Amniotic epithelial cell (primary cell): ENCODE measurements at places on chromosomes 4 and X.

DNA sequence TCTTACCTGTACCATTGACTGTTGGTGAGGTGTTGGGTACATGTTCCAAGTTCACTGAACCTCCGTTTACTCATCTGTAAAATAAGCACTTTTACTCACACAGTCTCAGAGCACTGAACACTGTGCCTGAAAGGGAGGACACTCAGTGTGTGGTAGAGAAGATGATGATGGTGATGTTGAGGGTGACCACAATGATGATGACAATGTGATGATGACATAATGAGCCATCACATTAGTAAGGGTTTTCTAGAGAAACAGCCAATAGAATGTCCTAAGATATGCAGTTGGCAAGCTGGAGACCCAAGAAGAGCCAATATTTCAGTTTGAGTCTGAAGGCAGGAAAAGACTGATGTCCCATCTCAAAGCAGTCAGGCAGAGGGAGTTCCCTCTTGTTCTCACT, 315.4 kb upstream of the IGFBP7 start:
- no peak for DNase-seq

- DNase-seq: no peak
These were observed 54.3 kb downstream of the CCDC149 start for GRCh38 chr4:24858550-24858949.

DNA sequence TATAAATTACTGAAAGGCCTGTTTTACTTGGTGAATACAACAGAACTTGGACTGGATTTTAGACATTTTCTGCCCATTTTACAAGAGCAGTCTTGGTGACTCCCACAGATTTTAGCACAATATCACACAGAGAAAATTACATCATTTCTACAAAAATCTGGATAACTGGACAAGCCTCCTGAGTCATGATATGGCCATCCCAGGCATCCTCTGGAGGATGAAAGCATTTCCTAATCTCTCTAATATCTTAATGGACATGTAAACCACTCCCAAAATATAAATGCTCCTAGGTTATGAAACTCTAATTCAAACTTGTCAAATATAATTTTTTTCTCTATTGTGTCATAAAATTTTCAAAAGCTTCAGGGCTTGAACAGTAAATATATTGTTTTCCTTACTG, 1170.8 kb upstream of the PCDH7 start:
- peak; percentile 79 for DNase-seq

DNA sequence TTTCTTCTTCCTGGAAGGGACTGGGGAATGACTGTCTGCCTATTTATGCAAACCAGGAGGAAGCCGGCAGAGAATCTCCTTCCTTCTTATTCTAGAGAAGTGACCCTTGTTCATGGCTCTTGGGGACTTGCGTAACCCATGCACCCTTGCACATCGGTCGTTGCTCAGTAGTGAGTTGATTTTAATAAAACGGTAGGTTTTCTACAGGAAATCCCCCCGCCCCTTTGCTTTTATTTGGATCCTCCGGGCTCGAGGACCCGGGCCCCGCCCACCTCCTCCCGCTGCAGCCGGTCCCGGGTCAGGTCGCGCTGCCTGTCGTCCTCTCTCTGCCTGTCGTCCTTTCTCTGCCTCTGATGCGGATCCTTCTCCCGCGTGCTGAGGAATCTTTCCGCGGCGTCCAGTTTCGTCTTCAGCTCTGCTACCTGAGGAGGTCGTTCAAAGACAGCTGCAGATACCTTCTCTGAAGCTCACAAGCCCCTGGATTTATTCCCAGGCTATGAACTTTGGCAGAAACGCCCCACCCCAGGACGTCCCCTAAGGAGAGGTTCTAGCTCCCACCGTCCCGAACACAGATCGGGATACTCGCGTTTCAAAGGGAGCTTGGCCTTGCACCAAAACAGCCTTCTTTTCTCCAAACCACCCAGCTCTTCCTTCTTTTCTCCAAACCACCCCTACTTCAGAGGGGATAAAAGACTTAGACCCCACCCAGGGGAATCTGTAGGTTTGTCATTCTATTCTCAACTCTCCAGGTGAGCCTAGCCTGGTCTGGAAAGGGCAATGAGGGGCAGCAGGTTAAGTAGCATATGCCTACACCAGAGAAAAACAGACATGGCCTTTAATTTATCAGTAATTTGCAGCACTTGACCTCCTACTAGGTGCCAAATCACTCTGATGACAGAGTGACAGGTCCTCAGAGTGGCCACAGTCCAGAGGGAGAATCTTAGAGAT, 7.0 kb downstream of the TNIP3 start:
- DNase-seq: no peak

DNA sequence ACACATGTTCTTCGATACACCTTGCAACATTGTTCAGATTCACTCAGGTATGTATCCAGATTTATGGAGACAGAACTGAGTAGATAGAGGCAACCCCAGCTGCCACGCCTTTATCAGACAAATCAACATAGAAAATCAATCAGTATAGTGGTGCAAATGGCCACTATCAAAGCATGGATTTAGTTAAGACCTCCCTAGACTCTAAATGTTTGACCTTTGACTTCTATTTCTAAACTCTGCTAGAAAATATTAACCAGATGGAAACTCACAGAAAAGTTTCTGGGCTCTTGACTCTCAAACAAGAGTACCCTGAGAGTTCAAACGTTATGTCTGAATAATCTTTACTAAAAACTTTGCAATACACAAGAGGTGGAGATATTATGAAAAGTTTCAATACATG, 411.5 kb downstream of the IQCM start:
- DNase-seq: no peak

GRCh38 chrX:769796-770195, 139.2 kb downstream of the SHOX start:
- DNase-seq: no peak

DNA sequence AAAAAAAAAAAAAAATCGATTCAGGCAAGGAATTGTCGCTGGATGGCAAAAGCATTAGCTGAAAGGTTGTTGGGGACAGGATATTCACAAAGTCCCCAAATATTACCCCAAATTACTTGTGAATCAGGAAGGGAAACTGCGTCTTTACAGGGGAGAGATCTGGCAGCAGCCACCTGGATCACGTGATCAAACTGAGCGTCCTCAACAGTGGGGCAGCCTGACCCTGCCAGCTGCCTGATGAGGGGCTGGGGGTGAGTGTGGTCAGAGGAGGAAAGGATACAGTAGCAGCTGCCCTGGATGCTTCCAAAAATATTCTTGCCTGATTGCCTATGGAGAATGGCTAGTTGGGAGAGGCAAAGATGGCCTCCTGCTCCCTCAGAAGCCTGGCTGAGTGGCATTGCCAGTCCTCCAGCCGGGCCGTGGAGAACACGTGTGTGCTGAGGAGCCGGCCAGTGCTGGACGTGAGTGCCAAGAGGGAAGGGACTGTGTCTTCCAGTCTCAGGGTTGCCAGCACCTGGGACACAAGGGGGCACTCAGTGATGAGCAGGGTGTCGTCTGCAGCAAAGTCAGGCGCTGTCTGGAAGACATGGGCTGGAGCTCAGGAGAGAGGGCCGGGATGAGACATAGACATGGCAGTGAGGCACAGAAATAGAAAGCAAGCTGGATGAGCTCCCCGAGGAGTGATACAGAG, 3.0 kb upstream of the LAGE3 start:
- no peak for DNase-seq

- no peak for DNase-seq
These were observed 362.4 kb downstream of the MID1IP1 start for GRCh38 chrX:39163581-39164126.

DNA sequence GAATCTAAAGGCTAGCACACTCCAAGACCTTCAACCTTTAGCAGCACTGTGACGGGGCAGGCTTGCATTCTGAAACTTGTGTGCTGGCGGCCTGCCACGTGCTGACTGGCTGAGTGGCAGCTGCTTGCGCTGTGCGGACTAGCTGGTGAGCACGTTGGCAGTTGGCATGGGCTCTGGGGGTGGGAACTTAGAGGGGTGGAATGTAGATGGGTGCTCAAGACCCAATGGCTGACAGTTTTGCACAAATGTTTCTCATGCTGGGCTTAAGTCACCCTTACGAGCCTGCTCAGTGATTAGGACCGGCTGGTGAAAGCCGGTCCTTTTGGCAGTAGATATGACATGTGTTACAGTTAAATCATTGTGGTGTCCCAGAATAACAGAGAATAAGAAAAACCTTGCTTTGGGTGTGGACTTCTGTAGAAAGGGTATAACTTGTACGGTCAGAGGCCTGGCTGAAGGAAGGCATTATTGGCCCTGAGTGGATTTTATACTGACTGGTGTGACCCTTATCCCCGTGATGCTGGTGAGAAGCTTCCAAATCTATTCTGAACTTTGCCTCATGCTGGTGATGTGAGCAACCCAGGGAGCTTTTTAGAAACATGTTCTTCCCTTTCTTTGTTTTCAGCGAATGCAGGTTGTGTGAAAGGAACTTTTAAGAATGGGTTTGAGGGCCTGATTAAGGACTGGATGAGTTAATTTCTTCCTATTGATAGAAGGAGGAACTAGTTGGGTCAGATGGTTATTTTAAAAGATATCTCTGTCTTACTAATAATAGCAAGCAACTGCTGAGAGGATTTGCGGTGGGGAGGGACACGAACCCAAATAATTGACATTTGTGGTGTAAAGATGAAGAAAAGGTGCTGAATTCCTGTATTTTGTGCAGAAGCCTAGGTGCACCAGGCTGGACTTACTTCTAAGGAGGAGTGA, 107.4 kb upstream of the SLC4A4 start:
- DNase-seq: no peak

GRCh38 chrX:20060961-20061748, 55.6 kb downstream of the MAP7D2 start:
- DNase-seq: no peak

DNA sequence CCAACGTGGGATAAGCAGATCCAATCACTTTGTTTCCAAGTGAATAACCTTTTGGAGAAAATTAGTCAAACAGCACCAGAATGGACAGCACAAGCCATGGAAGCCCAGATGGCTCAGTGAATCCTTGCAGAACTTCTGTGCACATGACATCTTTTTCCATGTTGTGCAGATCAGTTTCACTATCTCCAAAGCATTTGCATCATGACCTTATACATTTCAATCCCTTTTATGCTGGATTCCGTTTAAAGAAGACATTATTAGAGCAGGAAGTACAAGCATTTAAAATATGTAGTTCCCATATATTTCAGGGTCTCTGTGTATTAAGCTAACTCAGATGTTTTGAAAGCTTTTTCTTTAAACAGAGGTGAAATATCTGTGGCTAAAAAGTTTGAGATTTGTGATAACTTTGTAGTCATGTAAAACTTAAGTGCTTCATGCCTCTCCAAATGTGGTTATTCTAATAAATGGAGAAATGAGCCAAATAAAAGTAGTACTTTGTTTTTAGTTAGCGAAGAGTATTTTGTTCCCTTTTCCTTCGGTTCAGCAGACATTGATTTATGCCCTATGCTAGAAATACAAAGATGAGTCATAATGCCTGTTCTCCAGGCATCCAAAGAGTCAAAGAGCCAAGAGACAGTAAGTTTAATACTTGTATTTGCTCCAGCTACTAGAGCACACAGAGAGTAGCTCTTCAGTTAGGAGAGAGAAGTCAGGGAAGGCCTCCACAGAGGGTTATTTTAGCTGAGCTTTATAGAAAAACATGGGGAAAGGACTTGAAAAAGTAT, 39.0 kb downstream of the PLAC8 start:
- peak; percentile 79 for DNase-seq

GRCh38 chrX:104112326-104112951, at the start of gene ZCCHC18:
ZCCHC18 (plus strand) TSS chrX:104112523; CDS start chrX:104114112, 1,589 bp downstream.
- DNase-seq: peak; percentile 20

DNA sequence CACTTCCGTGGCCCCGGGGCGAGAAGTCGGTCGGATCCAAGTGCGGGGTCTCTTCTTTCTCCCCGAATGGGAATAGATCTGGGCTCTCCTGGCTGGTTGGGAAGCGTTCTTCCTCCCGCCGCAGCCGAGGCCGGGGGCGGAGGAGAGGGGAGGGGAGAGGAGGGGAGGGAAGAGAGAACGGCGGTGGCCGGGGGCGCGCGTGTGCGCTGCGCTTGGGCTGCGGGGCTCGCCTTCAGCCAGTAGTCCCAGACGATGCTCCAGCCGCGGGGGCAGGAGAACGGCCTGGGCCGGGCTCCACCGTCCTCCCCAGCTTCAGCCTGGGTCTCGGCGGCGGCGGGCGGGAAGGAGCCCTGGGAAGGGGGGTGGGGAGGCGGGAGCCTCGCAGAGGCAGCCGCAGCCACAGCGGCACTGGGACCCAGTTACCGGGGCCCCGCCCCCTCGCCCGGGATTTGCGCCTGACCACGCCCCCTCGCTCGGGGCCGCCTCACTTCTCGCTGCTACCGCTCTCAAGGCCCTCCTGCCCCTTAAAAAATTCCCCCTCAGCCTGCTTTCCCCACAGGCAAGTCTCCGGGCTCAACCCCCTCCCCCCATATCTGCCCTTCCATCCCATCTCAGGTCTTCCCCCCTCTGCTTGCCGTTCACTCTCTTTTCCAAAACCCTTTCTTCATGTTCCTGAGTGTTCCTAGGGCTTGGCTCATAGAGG, at the start of gene FGD1:
FGD1 (minus strand) TSS at position 421 of the 703 bp plus-strand sequence. CDS start 802 bp downstream, outside the sequence.
- peak; percentile 42 for DNase-seq

- peak; percentile 99 for DNase-seq
These were observed 231.8 kb upstream of the GPRIN3 start for GRCh38 chr4:89539374-89539773.

- peak; percentile 48 for DNase-seq
These were observed 513.6 kb upstream of the PITX2 start for GRCh38 chr4:111136438-111136837.

GRCh38 chrX:124690495-124690894, 344.1 kb downstream of the SH2D1A start:
- no peak for DNase-seq

GRCh38 chrX:41621222-41621723, 67.5 kb upstream of the GPR34 start:
- DNase-seq: peak; percentile 82

GRCh38 chrX:18537068-18537467, 111.7 kb downstream of the CDKL5 start:
- DNase-seq: no peak

GRCh38 chr4:3514806-3515501, 17.3 kb downstream of the LRPAP1 start:
- DNase-seq: no peak

DNA sequence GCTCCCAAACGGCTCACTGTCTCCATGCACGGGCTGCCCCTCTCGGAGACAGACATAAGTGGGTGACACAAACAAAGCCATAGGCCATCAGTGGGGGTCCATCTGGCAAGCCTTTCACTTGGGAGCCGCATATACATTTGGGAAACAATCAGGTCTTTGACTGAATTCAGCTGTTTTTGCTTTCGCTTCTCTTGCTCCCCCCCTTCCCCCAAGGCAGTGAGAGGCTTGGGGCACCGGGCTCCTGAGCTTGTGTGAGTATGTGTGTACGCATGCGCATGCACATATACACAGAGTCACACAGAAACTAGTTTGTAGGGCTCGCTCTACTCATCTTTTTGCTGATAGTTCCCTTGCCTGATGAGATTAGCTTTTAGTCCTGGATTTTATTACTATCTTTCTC, 284.4 kb downstream of the AFF2 start:
- DNase-seq: no peak

- peak; percentile 85 for DNase-seq
These were observed 3.1 kb upstream of the CDKL5 start for GRCh38 chrX:18422325-18422724.
